ENCODE measurements at places on chromosomes 6 and 20.

- DNase-seq: no peak
Measured at GRCh38 chr6:89508755-89509563, 76.0 kb downstream of the ANKRD6 start.

GRCh38 chr6:80338201-80338836 is 231.8 kb downstream of the BCKDHB start:
- DNase-seq: peak; percentile 16

GRCh38 chr6:105097288-105097687 is 82.5 kb downstream of the POPDC3 start:
- no peak for DNase-seq

DNA sequence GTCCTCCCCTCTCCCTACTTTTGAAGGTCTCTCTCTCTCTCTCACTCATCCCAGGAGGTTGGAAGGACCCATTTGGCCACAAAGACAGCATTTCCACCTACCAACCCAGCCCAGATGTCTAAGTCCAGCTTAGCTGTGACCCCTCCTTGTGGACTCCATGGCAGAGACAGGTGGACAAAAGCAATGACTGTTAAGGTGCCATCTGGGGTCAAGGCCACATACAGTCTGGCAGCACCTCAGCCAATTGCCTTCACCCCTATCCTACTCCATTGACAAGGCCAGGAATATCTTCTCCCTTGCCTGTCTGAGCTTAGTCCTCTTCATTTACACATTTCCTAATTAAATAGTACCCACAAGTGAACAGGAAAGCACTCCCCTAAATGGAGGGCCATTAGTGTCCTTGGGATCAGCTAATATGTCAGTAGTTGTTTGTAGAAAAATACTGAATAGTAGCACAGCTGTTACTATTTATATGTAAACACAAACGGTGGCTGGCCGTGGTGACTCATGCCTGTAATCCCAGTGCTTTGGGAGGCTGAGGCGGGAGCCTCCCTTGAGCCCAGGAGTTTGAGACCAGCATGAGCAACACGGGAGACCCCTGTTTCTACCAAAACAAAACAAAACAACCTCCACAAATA is 28.8 kb downstream of the GCM1 start:
- DNase-seq: peak; percentile 58

- no peak for DNase-seq
Measured at GRCh38 chr6:11282245-11282644, 49.8 kb upstream of the NEDD9 start.

Measured in fibroblast of gingiva (primary cell).